ENCODE measurements at places on chromosomes 1 and 21. TPM values are rescaled to one million over a fixed set of nuclear protein-coding genes. Genes with fewer than 3 reads are reported as not detected.

DNA sequence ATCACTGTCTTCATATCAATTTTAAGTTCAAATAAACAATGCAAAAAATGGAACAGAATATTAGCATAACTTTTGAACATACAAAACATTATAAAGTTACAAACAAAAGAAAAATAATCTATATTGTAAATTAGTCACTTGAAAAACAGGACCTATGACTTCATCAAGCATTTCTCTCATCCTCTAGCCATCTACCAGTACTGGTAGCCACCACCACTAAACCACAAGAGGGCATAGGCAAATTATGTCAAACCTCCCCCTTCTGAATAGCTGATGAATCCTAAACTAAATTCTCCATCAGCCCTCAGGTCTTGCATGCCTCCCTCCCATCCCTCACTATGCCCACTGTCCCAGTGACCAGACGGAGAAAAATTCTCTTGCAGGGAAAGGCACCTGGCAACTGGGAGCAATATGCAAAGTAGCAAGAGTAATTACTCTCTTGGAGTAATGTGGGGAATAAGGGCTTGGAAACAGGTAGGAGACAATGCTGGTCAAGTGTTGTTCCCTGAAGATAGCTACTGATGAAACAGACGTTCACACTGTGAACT, 37.1 kb downstream of the SSX2IP start:
- no peak for DNase-seq

Gene CLCA1
- polyA plus RNA-seq = not detected

Gene TNFAIP8L2
- polyA plus RNA-seq = 4.1 TPM

DNA sequence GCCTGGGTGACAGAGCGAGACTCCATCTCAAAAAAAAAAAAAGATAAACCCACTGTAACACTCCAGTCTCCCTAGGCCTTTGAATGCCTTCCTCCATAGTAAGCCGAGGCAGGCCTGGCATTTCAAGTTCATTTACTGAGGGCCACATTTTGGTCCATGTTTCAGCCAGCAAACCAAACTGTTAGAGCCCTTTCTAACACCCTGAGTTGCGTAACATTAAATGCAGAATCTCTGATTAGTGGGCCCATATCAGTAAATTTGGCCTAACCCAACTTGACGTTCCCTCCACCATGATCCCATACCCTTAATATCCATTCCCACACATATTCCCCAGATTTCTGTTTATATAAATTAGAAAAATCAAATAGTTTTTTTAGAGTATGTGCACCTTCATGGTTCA, 12.4 kb downstream of the MPZL1 start:
- no peak for DNase-seq

- no peak for DNase-seq
These were observed 22.1 kb downstream of the WNT2B start for GRCh38 chr1:112530832-112531231.

GRCh38 chr1:236823559-236823958, 28.5 kb downstream of the MTR start:
- no peak for DNase-seq

Gene NHLH1
- polyA plus RNA-seq = not detected

GRCh38 chr1:15260418-15261154, 13.6 kb downstream of the FHAD1 start:
- no peak for DNase-seq

DNA sequence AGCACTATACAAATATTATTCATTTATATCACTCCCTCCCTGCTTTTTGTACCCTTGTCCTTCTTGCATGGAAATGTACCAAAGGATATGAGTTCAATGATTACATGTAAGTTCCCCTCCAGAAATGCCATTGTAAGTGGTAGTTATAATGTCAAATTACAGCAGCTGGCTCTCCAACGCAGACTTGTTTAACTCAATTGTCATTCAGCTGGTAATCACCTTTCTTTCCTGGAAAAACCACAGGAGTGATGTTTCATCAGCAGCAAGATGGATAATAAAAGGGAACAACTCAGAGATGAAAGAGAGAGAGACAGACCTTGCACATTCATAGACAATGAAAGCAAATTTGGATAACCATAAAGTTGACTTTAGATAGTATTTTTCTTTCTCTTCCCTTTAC, 578.6 kb upstream of the PBX1 start:
- DNase-seq = no peak

GRCh38 chr1:197970771-197971170, 53.6 kb downstream of the LHX9 start:
- no peak for DNase-seq

DNA sequence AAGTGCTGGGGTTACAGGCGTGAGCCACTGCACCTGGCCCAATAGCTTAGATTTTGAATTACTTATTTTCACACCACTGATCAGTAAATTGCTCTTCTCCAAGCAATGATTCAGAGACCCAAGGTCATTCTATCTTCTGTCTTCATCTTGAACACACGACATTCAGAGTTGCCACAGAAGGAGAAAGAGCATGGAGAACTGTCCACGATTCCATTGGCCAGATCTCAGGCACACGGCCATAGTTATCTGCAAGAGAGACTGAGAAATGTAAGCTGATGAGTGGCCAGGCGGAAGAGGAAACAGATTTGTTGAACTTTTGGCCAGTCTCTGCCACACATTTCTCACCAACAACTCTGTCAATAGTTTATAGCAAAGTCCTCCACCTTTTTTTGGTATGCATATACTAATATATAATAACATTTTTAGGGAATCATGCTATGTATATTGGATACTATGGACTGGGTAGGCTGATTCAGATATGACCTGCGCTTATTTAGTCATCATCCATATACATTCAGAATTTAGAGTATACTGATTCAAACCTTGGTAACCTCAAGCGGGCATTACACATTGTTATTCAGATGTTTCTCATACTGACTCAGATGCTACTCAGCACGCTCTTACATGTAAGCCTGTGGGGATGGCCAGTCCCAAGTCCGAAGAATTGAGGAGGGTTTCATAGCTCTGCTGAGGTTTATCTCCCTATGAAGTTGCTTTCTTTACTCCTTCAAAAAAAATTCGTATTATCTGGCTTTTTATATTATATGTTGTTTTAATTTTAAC, 25.5 kb upstream of the CAP1 start:
- no peak for DNase-seq

- peak; percentile 89 for DNase-seq
These were observed 8.2 kb upstream of the TARBP1 start for GRCh38 chr1:234486858-234487840.

- no peak for DNase-seq
These were observed 57.5 kb upstream of the SDC3 start for GRCh38 chr1:30965924-30966599.

DNA sequence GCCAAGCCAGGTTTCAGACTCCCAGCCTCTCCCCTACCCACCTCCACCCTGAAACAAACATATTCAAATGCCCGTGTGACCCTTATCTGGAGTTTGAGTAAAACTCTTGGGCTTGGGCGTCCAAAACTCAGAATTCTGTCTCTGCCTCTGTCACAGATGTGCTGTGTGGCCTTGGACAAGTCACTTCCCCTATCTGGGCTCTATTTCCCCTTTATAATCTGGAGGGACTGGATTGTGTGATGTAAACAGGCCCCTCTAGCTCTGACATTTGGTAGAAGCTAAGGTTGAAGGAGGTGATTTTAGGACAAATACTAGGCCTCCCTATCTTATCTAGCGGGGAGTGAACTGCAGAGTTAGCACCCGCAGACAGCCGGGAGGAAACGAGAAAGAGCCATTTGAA, 67.5 kb downstream of the IGSF21 start:
- no peak for DNase-seq

- no peak for DNase-seq
These were observed 43.4 kb downstream of the SHCBP1L start for GRCh38 chr1:182909578-182909977.

DNA sequence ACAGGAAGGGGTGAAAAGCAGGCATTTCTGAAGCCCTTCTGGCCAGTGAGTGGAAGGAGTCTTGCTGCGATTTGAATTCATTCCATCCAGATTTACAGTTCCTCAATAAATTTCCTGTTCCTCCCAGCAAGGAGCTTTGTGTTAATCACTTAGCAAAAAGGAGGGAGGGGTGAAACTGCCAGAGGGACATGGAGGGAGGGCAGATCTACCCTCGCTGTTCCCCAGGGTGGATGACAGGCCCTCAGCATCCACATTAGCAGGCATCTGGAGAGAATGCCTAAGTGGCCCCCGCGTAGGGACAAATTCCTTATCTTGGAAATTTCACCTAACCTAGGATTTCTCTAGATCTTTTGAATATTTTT, 1.2 kb downstream of the ETV3 start:
- peak; percentile 39 for DNase-seq

Gene SAMD13
- 1.7 TPM for polyA plus RNA-seq

GRCh38 chr1:61852670-61853015, 110.4 kb downstream of the PATJ start:
- DNase-seq = no peak

- peak; percentile 5 for DNase-seq
These were observed 1.4 kb upstream of the POFUT2 start for GRCh38 chr21:45289134-45289533.

Gene KLHDC7A
- 1.9 TPM for polyA plus RNA-seq

GRCh38 chr1:171484760-171485374, 463 bp upstream of the PRRC2C start:
- no peak for DNase-seq

Gene FAM43B
- not detected for polyA plus RNA-seq

DNA sequence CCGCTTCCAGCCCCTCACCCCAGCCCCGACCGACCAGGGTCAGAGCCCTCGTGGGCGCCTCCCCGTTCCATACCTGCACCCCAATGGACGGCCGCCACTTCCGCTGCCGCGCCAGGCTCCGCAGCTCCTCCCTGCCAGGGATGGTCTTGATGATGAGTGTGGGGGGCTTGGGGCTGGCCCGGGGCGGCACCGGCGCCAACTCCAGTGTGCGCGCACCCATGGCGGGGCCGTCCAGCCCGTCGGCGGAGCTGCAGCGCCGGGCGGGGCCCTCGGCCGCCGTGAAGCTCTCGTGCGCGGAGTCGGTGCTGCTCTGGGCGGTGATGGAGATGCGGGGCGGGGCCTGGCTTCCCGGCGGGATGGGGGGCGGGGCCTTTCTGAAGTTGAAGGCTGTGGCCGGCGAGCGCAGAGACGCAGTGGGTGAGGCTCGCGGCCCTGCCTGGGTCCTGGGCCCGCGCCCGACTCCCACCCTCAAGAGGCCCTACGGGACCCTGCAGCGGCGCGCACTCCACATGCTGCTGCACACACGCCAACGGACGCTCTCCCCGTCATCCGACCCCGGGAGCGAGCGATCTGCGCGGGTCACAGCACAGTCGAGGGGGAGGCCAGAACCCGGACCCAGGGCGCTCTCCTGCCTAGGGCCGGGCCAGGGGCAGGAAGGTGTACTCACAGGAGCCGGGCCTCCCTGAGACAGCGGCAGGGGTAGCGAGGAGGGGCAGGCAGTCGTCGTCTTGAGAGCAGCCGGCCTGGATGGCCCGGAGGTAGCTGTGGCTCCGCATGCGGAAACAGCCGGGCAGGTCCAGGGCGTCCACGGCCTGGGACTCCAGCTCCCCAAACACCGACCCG, 26.1 kb upstream of the SMIM12 start:
- DNase-seq = peak; percentile 78

Gene CLDN17
- polyA plus RNA-seq = not detected

- DNase-seq = no peak
These were observed 15.9 kb downstream of the RCAN1 start for GRCh38 chr21:34598931-34599400.

DNA sequence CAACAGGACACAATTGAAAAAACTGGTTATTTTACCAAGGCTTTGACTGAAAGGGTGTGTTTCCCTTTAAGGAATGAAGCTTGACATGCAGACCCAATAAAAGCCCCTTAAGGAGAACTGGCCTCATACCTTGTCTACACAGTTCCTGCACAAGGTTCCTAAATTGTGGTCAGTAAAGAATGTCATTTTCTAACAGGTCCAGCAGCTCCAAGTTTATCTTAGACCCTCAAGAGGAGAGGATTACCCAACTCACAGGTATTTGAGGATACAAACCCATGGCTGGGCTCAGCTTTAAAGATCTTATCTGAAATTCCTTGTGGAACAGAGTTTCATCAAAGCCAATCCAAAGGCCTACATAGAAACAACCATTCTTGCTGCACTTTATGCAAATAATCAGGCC, 31.4 kb upstream of the CBR3 start:
- no peak for DNase-seq

Gene ZBTB18
- 5.7 TPM for polyA plus RNA-seq

DNA sequence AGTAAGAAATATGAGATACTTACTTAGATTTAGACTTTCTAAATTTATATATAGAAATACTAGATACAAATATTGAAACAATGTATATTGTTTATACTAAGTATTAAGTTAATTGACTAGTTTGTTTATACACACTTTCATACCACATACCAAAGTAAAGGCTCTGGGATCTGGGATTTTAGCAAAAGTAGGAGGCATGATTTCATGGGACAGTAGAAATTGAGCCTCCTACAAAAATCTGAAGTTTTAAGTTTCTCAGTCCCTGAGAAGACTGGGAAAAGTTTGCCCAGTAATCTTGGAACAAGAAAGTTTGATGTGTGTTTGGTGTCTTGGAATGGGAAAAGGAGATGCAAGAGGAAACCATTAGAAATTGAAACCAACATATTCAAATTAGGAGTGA, 30.9 kb downstream of the KCTD3 start:
- DNase-seq = no peak

DNA sequence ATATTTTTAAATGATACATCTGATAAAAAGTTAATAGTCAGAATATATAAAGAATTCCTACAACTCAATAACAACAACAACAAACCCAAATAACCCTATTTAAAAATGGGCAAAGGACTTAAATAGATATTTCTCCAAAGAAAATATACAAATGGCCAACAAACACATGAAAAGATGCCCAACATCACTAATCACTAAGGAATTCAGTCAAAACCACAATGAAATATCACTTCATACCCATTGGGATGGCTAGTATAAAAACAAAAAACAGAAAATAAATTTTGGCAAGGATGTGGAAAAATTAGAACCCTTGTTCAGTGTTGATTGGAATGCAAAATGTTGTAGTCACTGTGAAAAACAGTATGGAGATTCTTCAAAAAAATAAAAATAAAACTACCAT, 184.8 kb upstream of the RAB4A start:
- DNase-seq = no peak

DNA sequence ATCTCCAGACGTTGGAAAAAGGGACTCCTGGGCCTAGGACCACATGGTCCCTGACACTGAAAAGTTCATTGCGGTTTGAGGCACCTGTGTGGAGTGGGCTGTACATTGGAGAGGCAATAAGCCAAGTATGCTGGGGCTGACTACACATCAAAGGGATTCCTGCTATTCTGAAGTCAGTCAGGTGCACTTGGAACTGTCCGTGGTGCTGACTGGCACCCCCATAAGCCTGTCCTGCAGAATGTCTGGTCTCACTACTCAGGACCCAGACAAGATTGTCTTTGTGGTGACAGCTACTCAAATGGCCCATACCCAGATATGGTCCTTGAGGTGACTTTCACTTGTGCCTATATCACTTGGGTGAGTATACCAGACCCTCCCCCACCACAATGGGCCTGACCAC, 150.6 kb downstream of the RWDD3 start:
- peak; percentile 77 for DNase-seq

GRCh38 chr1:161989786-161990185, 33.9 kb downstream of the OLFML2B start:
- no peak for DNase-seq

DNA sequence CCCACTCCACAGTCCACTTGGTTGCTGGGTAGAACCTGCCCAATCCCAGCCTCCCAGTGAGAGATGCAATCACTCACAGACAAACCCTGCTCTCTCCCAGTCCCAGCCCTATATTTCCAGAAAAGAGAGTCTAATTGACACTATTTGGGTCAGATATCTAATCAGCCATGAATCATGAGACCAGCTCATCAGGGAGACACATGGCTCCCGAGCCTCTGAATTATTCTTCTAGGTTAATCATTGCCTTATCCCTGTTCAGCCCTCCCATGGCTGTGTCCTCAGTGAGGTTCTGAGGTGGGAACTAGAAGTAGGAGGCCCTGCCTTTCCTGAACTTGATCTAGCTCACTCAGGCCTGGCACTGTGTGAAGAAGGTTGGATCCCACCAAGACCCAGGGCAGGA, 49.9 kb upstream of the ZC3H12A start:
- no peak for DNase-seq
